ENCODE measurements at places on chromosomes 5 and 9.

DNA sequence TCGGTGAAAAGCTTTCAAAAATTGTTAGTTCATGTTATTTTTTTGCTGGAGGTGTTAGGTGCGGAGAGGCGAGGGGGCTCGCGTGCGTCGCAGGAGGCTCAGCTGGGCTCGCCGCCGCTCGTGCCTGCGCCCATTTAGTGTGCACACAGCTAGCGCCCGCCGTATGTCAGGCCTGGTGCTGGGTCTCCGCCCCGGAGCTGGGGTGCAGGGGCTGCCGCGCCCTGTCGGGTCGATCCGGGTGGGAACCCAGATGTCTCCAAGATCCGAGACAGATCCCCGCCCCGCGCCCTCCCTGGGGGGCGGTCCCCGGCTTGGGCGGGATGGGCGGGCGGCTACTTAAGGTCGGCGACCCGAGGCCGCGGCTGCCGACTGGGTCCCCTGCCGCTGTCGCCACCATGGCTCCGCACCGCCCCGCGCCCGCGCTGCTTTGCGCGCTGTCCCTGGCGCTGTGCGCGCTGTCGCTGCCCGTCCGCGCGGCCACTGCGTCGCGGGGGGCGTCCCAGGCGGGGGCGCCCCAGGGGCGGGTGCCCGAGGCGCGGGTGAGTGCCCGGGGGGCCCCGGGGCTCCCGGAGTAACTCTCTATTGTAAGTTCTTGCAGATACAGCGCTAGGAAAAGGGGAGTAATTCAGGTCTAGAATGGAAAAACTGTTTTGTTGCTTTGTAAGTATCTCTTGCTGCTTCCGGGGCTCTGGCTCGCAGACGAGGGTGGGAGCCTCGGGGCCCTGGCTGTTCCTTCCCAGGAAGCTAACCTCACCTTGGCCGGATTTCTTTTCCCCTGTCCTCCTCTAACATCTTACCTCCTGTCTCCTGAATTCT is 31.7 kb downstream of the GSN start:
- no peak for DNase-seq

DNA sequence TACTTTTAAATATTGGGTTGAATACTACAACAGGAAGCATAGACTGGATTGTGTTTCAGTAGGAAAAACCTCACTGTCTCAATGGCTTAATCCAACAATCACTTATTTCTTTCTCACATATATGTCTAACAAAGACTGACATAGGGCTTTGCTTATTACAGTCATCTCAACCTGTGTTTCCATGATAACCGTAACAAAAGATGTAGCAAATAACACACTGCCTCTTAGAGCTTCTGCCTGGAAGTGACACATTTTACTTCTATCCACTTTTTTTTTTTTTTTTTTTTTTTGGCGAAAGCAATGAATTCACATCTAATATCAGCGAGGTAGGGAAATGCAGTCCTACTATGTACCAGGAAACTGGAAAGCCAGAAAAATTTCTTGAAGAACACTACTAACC is 204.9 kb upstream of the CDKN2B start:
- peak; percentile 39 for DNase-seq

DNA sequence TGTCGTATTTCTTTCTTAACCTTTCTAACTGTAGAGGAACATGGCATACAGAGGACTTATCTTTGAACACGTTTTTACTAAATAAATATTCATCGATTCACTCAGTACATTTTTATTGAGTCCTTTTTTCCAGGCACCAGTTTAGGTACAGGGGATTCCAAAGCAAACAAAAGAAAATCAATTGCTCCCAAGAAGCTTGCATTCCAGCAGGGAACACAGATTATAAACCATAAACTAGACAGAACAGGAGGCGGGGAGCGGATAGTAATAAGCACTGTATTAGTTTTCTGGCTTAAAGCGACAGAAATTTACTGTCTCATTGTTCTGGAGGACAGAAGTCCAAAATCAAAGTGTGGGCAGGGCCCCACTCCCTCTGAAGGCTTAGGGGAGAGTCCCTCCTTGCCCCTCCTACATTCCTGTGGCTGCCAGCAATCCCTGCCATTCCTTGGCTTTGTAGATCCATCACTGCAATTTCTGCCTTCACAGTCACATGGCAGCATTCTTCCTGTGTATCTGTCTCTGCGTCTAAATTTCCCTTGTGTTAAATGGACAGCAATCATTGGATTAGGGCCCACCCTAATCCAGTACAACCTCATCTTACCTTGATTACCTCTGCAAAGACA is 115.5 kb downstream of the COL23A1 start:
- DNase-seq, result no peak

DNA sequence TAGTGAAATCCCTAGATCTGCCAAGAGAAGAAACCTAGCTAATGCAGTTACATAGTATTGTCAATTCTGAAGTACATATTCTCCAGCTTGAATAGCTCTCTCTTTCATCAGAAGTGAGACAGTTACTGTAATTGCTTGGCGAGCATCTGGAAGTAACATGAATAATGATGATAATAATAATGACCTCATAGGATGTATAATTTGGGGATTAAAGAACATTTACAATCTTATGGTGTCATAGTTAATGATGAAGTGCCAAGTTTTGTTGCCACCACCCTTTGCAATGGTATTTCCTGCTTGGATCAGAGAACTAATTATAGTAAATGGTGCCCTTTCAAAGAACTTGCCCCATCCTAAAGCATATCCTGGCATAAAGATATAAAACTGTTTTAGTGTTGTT is 201.4 kb downstream of the ADAMTSL1 start:
- no peak for DNase-seq

GRCh38 chr5:152884006-152884405 is 478.9 kb upstream of the NMUR2 start:
- DNase-seq, result no peak

DNA sequence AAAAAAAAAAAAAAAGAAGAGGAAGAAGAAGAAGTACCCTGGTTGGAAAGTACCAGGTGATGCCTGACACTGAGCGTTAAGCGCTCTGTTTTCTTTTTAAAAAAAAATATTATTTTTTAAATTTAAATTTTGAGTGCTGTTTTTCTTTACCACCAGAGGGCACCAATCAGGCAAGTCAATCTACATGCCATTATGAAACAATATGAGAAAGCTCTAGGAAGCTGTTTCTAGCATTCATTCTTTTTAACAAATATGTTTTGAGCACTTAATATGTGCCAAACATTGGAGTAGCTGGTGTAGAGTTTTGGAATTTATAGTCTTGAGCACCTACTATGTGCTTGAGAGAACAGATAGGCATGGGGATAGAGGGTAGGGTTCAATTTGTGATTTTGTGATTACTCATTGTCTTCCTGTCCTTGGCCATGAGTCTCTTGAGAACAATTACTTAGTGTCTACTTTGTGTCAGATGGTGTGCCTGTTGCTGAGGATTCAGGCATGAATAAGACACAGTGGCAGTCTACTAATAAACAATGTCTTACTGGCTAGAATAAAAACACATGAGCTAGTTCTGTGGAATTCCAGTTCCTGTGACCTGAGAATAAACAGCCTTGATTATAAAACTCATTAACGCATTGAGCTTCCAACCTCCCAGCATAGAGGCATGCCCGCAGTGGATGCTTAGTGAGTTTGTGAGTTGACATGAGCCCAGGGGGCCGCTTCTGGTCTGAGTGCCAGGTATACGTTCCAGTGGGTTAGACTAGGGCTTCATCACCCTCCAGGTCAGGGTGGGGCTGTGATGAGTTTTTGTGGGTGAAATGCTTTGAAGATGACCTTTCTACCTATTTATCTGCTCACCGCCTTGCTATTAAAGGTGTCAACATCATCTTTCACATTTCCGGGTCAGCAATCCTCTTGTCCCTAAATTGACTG is 3.0 kb upstream of the UBE2R2 start:
- peak; percentile 81 for DNase-seq

Measured in RKO (cell line).